NCI-H2081 (cell line): ENCODE measurements at places on chromosomes 16 and 17.

- DNase-seq = peak; percentile 89
Measured at GRCh38 chr16:85649411-85650134, 36.5 kb downstream of the GSE1 start.

DNA sequence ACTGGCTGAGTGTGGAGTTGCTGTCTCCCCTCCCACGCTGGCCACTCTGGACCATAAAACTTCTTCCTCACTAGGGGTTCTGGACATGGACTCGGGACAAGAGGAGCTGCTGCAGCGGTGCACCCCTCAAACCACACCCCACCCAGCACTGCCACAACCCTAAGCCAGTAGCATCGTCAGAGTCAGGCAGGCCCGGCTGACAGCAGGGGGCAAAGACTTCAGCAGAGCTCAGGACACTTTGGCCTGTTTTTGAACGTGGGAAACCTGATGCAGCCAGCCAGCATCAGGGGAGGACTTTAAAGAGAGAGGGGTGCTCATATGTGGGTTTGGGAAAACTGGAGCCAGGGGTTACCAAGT, 9.6 kb downstream of the MEOX1 start:
- no peak for DNase-seq

GRCh38 chr16:3113765-3114479, 1.5 kb downstream of the ZNF205 start:
- no peak for DNase-seq

GRCh38 chr16:31114468-31114867, 3.0 kb upstream of the KAT8 start:
- no peak for DNase-seq
